Diencephalon (tissue), 1 donor: ENCODE measurements at places on chromosomes 7 and 10. TPM values are rescaled to one million over a fixed set of nuclear protein-coding genes. Genes with fewer than 3 reads are reported as not detected.

ADGRA1 gene
- 12.0 TPM for total RNA-seq

PLEKHS1 gene
- total RNA-seq = not detected

MRPS33 gene
- 34.4 TPM for total RNA-seq

TTYH3 gene
- 44.8 TPM for total RNA-seq

ASIC3 gene
- total RNA-seq = 1.4 TPM

VWC2 gene
- total RNA-seq = 13.8 TPM

LLCFC1 gene
- total RNA-seq = not detected

AFAP1L2 gene
- 18.7 TPM for total RNA-seq

NEUROG3 gene
- not detected for total RNA-seq

PAX4 gene
- total RNA-seq = not detected

PLAC9 gene
- 1.4 TPM for total RNA-seq

SHTN1 gene
- 52.6 TPM for total RNA-seq

PNLIPRP1 gene
- total RNA-seq = not detected

ELAPOR2 gene
- total RNA-seq = 52.4 TPM

TMEM270 gene
- not detected for total RNA-seq

PNLIP gene
- not detected for total RNA-seq

SYT15B gene
- total RNA-seq = 1.4 TPM

TFR2 gene
- total RNA-seq = 9.2 TPM

DHTKD1 gene
- 66.2 TPM for total RNA-seq

ZNF736 gene
- total RNA-seq = 50.7 TPM

ARMS2 gene
- total RNA-seq = not detected

INMT gene
- 0.23 TPM for total RNA-seq

SLC39A12 gene
- 20.1 TPM for total RNA-seq

TRIM4 gene
- 12.5 TPM for total RNA-seq

ATP6V0A4 gene
- 0.69 TPM for total RNA-seq

GIMAP7 gene
- 3.7 TPM for total RNA-seq

TMEM130 gene
- 22.6 TPM for total RNA-seq

MYH16 gene
- total RNA-seq = not detected

JAKMIP3 gene
- 7.6 TPM for total RNA-seq

ABHD11 gene
- 11.5 TPM for total RNA-seq

SHH gene
- 8.5 TPM for total RNA-seq

ZNHIT1 gene
- 57.9 TPM for total RNA-seq

PDE6C gene
- total RNA-seq = not detected

CALML3 gene
- total RNA-seq = 0.69 TPM

TAS2R4 gene
- 4.4 TPM for total RNA-seq

ASB10 gene
- total RNA-seq = not detected

CLDN4 gene
- total RNA-seq = 0.69 TPM

SEMA3D gene
- total RNA-seq = 10.1 TPM

ADAM12 gene
- total RNA-seq = 8.8 TPM

SFRP5 gene
- 3.2 TPM for total RNA-seq

TNS3 gene
- 28.8 TPM for total RNA-seq

LIPN gene
- not detected for total RNA-seq

PCGF6 gene
- total RNA-seq = 13.4 TPM

ZNF282 gene
- 20.1 TPM for total RNA-seq

HOXA3 gene
- total RNA-seq = not detected

GRM3 gene
- total RNA-seq = 153 TPM

PRKAR2B gene
- total RNA-seq = 197 TPM

ADAP1 gene
- 50.3 TPM for total RNA-seq

CXCL12 gene
- 13.1 TPM for total RNA-seq

EPHB4 gene
- total RNA-seq = 11.1 TPM

ARMC3 gene
- 16.4 TPM for total RNA-seq

FAM25G gene
- total RNA-seq = not detected

KIF11 gene
- 12.0 TPM for total RNA-seq

C7orf57 gene
- total RNA-seq = 5.8 TPM

C10orf62 gene
- total RNA-seq = 0.23 TPM

GPR15LG gene
- total RNA-seq = not detected

RRP12 gene
- 12.7 TPM for total RNA-seq
